Stimulated activated CD4-positive, alpha-beta T cell treated with anti-CD3 and anti-CD28 coated beads, TNF-alpha, amount 100 ng/mL, for 1 hour (primary cell): ENCODE measurements at places on chromosomes 5 and 9.

DNA sequence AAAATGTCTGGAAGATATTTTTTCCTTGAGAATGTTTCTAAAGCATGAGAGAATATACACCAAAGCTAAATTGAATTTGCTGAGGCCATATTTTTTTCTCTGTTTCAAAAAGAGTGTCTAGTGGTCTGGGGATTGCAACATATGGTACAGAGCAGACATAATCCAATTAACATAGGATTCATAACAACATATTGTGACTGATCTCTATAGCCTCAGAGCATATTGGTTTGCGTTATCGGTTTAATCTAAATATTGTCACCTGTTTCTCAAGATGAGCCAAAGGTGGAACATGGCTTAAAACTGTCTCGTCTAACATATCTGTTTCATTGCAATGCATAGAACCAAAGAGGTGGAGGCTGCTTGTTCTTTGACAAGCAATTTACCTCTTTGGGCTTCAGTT lies 3.9 kb downstream of the PPP3R2 start:
- DNase-seq, result no peak

DNA sequence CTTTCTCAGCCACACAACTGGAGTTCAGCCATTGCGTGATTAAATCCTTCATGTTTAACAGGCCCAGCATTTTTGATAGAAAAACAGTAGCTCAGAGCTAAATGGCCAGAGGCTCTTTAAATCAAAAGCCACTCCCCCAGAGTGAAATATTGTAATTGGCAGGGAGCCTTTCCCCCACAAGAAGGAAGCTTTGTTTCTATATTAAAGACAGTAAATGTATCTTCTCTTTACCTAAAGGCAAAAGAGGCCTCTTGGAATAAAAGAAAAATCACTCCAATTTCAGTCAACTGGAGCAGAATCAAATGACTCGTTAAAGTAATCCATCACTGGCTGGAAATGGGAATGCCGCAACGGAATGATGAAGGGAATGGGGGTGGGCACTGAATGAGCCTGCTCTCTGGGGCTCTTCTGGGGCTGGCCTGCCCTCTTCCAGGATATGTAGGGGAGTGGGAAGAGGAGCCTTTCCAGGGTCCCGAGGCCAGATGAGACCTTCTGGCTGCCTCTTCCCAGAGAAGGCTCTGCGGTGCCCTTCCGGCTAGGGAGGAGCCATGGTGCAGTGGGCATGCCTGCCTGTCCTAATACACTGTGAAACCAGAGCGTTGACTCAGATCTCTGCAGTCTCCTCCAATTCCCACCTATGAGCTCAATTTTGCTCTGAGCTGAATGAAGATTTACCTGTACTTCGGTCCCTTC lies 45.2 kb downstream of the ANKDD1B start:
- DNase-seq, result no peak

DNA sequence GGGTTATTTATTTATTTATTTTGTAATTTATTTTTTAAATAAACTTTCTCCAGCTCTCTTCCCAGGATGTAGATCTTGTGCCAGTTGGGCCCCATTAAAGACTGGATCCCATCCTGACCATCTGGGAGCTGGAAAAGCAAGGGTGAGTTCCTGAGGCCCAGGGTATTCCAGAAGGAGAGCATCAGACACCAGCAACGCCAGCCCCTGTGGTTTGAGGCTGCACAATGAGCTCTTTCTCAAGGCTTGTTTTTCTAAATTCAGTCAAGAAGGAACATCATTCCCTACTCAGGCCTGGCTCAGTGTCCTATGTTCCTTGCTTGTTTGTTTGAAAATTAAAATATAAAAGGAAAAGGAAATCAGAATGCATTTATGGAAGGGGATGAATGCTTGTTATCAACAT lies 313.3 kb downstream of the EBF1 start:
- DNase-seq, result no peak

DNA sequence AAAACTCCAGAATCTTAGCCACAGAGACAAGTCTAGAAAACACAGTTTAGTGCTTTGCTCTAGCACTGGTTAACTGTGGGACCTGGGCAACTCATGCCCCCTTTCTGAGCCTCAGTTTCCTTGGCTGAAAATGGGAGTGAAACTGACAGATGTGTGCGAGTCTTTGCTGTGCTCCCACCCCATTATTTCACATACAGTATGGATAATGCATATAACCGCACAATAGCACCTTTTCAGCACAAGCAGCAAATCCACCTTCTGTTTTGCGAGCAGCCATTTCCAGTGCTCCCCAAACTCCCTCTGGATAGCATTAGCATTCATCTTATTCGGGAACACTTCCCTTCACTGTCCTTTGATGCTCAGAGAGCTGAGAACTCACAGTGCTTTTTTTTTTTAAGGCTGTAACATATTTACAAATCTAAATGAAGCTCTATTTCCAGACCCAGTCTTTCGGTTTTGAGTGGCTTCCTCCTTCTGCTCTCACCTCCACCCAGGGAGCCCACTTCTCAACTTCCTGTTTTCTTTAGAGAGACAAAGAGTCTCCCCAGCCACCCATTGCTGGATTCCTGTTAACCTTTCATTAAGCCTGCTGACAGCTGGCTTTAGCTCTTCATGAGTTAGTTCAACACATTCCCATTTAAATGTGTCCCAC lies 49.2 kb downstream of the TIMD4 start:
- no peak for DNase-seq

GRCh38 chr5:88676637-88677375 lies 206.2 kb downstream of the MEF2C start:
- DNase-seq, result no peak

DNA sequence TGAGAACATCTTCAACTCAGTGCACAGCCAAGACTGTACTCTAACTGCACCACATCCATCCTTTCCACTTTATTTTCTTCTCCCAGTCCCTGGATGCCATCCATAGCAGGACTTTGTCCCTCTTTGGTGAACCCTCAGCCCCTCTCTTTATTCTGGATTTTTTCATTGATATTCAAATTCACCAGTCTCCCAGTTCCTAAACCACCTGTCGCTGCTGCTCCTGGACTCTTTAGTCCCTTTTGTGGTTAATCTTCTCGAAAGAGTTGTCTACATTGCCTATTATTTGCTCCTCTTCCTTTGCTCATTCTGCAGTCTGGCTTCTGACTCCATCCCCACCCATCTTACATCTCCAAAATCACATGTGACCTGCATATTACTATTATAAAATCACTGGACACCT lies 59.4 kb upstream of the ZSWIM6 start:
- no peak for DNase-seq

DNA sequence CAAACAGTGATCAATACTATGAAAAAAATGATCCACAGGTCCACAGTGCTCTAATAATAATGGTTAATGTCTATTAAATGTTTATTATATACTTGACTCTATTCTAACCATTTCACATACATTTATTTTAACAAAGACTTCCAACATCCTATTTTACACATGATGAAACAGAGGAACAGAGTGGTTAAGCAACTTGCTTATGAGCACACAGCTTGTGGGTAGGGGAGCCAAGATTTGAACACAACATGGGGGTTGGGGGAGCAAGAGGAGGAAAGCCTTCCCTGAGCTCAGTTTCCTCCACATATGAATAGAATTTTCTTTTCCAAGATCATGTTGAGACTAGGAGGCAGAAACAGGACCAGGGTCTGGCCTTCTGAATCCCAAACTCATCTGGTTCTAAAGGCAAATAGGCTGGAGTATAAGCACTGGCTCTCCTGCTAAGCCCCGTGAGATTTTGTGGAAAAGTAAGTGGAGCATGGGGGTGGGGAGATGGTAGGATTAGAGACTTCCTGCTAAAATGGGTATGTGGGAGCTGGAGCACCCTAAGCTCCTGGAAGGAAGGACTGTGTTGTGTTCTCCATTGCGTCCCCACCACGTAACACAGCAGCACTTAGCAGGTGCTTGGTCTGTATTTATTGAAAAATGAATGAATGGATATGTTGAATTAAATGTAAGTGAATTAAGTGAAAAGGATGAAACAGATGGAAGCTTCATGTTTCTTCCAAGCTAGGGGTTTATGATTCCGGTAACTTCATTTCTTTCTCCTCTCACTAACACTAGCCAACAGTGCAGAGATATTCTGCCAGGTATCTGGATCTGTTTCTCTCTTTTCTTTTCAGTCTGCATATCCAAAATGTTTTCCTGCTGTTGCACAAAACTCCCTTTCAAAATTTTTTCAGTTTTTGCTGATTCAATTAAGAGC lies 26.9 kb upstream of the GALNT10 start:
- DNase-seq, result no peak

DNA sequence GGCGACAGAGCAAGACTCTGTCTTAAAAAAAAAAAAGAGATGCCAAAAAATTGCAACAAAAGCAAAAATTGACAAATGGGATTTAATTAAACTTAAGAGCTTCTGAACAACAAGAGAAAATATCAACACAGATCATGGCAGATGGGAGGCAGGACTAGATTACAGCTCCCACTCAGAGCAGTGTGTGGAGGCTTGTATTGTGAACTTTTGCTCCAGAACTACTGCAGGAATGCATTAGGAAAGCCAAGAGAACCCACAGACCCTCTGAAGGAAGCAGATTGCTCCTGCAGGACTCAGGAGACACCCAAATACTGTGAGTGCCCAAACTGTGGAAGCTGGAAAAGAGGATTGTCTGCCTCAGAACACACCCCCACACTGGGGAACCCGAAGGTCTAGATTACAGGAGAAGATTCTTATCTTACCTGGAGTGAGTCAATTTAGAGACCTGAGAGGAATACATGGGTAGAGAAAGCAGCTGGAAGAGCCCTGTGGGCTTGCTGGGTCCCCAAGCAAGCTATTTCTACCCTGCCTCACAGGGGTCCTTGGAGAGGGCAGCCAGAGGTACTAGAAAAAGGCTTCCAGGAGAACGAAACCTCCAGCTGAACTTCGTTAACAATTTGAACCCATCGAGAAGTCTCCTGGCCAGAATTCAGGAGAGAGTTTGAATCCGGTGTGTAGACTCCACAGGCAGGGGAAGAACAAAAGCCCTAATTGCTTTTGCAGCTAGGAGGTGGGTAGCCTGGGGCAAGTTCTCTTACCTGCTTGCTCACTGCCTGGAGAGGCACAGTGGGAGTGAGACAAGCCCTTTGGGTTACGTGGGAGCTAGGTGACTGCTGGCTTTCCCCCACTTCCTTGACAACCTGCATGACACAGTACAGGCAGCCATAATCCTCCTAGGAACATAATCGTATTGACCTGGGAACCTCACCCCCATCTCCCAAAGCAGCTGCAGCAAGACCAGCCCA lies 593.4 kb upstream of the RGMB start:
- no peak for DNase-seq

DNA sequence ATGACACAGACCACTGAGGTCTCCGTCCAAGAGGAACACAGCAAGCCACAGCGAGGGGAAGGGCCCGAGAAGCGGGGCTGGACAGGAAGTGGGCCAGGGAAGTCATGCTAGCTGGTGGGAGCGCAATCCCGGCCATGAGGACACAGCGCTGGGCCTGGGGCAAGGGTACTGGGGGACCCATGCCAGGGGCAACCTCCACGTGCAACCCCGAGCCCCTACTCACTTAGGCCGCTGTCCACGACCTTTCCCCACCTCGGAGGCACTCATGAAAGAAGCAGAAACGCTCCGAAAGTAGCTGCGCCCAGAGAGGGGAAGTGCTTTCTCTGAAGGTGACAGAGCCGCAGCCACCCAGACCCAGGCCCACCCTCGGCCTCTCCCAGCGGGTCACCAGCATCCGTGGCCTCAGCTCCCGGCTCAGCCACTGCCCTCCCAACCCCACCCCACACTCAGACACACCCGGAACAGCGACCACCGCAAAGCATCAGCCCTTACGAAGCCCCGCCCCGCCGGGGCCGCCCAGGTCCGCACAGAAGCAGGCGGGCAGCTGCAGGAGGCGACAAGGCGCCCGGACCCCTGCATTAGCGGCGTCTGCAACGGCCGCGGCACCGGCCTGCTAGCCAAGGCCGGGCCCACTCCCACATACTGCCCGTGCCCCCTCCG lies 782 bp downstream of the BICD2 start:
- no peak for DNase-seq

GRCh38 chr5:124079062-124079461 lies 567.1 kb downstream of the CSNK1G3 start:
- no peak for DNase-seq

GRCh38 chr5:107422494-107422893 lies 248.2 kb downstream of the EFNA5 start:
- DNase-seq, result no peak
